ENCODE measurements at places on chromosomes 4 and X.
A peak's percentile ranks its signal among the peaks of the same experiment; 100 is the strongest.

GRCh38 chr4:11590132-11590531, 161.4 kb upstream of the HS3ST1 start:
- no peak for DNase-seq

DNA sequence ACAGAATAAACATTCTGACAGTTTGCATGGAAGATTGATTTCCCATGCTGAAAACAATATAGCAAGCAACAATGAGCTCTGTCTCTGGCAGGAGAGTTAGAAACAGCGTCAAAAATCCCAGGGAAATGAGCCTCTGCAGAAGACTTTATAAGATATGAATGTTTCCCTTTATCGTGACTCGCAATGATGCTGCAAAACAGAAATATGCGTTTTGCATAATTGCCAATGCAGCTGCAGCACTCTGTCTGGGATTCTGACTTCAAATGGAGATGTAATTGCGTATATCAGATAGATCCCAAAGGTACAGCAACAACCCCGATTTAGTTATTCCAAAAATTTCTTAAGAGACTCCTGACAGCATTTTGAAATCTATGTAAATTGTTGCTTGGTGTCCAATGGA, 702.4 kb upstream of the EPHA5 start:
- no peak for DNase-seq

DNA sequence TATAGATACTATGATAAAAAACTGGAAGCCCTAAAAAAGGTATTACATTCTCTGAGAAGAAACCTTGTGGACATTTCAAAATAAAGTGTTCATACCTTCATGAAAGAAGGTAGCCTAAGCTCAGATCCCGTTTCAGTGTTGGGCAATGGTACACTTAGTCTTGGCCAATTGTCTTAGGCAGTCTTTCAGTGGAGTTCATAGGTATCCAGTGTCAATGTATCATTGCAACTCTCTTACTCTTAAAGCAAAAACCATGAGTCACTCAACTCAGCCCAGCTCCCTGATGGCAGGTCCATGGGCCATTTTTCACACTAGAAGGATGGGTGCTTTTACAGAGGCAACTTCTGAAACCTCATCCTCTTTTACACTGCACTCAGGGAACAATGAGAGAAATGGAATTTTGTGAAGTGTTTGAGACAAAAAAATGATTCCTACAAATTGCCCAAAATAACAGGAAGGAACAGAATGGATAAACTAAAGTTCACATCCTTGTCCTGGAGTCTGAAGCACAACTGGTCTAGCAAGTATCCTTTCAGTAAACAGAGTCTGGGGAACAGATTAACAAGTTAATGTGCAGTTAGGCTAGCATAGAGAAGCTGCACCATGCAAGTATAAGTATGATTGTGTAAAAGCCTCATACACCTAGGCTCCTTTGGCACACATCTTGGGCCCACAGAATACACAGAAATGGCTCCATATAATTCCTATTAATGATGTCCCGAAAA, 7.0 kb upstream of the ZNF827 start:
- DNase-seq = no peak

GRCh38 chrX:85140964-85141363, 102.6 kb downstream of the SATL1 start:
- DNase-seq = no peak

GRCh38 chrX:6644411-6644810, 109.5 kb upstream of the VCX3A start:
- no peak for DNase-seq

DNA sequence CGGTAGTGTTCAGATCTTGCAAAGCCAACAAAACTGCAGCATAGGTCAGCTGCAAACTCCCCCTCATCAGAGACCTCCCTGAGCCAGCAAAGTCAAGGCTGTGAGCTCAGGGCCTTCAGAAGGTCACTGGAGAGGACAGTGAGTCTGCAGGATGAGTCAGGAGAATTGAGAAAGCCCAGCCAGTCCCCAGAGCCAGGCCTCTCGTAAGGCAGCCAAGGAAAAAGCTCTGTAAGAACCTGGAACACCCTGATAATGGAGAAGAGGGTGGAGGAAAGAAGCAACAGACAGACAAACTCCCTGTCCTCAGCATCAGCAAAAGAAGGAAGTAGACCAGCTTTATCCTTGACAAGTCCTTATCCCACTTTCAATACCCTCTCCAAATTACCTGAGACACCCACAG, 33.0 kb downstream of the GRIA3 start:
- DNase-seq = no peak

GRCh38 chr4:122346036-122346435, 32.8 kb upstream of the ADAD1 start:
- no peak for DNase-seq

GRCh38 chrX:118495958-118496762, 545 bp downstream of the DOCK11 start:
- DNase-seq = peak; percentile 62

DNA sequence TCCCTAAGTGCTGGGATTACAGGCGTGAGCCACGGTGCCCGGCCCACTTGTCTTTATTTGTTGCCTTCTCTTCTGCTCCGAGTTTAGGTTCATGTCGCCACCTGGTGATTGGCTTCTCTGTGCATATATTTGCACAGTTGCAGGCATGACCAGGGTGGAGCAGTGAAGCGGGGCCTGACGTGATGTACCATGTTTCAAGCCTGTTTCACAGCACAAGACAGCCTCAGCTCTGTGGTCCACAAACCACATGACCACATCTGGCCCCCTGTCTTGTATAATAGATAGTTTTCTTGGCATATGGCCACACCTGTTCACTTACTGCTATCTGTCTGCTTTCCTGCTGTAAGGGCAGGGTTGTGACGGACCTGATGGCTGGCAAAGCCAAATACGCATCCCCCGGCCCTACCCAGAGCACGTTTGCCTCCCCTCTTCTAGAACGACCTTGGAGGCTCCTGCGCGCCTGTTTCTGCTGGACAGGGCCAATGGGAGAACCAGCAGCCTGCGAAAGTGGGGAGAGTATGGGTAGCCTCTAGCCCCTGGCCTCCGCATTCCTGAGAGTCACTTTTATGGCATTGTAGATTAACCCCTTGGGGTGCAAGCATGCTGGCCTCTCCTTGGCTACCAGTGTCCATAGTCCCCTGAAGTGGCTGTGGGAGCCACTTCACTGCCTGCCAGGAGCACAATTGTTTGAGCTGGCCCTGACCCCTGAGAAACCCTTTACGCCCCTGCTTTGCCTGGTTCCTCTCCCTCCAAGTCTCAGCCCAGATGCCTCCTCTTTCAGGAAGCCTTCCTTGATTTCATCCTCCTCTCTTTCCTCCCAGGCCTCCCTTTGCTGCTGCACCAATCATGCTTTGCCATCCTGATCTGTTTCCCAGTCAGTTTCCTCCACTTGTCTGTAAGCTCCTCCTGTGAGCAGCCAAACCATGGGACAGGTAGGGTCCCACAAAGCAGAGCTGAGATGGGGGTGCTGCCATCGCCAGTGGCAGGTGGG, 6.0 kb upstream of the SH3TC1 start:
- DNase-seq = no peak

- no peak for DNase-seq
Observed at GRCh38 chrX:110794601-110795000, 1.0 kb downstream of the CHRDL1 start.

- DNase-seq = no peak
Observed at GRCh38 chr4:80486603-80487002, 151.1 kb downstream of the CFAP299 start.

DNA sequence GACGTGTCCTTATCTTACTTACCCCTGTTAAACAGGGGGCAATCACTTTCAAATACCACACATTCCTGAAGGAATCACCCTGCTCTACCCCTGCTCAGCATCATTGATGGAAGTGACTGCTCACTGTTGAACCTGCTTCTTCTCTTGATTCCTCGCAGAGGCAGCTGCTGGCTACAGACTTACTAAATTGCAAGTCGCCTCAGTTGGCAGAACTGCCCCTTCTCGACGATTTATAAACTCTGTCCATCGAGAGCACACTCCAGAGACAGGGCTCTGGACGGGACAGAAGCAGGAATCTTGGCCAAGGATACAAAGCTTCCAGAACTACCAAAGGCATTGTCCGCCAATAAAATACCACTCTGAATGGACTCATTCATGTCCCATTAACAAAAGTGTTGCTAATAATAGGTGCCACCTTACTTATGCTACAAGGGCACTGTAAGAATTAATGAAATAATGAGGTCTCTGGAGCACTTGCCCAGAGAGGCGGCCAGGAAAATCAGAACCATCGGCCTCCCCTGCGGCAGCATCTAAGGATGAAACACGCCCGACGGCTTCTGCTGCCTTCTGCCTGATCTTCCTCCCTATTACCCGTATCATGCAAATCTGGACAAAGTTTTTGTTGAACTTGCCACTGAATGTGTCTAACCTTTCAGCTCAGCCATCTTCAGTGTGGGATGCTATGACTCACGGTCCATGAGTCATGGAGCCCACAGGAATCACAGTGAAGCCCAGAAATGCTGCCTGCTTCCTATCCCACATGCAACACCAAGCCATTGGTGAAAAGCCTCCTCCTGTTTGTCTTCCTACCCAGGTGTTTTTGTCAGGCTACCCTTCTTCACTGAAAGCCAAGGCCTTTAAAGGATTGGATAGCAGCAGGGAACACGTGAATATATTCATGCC, 164.9 kb downstream of the MAML3 start:
- DNase-seq = no peak

- no peak for DNase-seq
Observed at GRCh38 chr4:28369499-28369898, 1508.9 kb downstream of the STIM2 start.

- no peak for DNase-seq
Observed at GRCh38 chr4:186932631-186933187, 209.1 kb upstream of the FAT1 start.

- no peak for DNase-seq
Observed at GRCh38 chrX:48700951-48701653, 4.6 kb downstream of the SUV39H1 start.

GRCh38 chrX:38861489-38861888, 60.2 kb downstream of the MID1IP1 start:
- no peak for DNase-seq

GRCh38 chr4:186700746-186701145, 22.9 kb downstream of the FAT1 start:
- no peak for DNase-seq

DNA sequence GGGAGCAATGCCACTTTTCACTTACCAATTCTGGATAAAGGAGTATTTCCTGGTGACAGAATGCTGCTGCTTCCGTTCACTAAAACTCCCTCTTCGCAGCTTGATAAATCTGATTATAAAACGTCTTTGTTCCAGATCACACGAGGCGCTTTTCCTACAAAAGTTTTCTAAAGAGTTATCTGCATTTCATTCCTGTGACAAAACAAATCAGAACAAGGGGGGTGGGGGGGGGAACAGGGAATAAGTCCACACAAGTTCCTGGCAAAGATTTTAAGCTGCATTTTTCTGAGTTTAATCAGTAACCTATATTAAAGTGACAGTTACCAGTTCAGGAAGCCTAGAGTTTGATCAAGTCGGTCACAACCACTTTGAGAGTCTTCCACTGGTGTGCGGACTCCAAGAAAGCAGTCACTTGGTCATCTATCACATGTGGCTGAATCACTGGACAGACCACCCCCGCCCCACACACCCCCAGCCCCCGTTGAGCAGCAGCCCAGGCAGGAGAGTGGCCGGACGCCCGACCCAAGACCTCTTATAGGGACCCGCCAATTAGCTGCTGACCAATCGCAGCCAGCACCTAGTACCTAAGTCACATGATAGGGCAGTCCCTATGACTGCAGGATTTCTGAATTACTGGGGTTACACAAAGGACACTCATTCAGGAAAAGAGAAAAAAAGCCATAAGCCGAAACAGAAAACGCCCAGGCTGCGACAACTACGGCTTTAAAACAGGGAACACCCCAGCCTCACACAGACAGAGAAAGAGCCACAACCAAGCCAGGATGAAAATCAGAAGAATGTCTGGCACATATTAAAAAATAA, 569.3 kb upstream of the DIPK2B start:
- DNase-seq = no peak

- no peak for DNase-seq
Observed at GRCh38 chrX:14193547-14193946, 163.9 kb upstream of the GEMIN8 start.

- DNase-seq = no peak
Observed at GRCh38 chr4:151905197-151905596, 144.4 kb upstream of the GATB start.

GRCh38 chrX:109667986-109668385, 43.0 kb upstream of the KCNE5 start:
- DNase-seq = no peak

- DNase-seq = no peak
Observed at GRCh38 chr4:139658586-139659382, 6.8 kb upstream of the MGST2 start.

GRCh38 chr4:129131343-129131742, 35.4 kb downstream of the C4orf33 start:
- DNase-seq = no peak

GRCh38 chr4:54400802-54401201, 171.7 kb downstream of the PDGFRA start:
- DNase-seq = no peak

DNA sequence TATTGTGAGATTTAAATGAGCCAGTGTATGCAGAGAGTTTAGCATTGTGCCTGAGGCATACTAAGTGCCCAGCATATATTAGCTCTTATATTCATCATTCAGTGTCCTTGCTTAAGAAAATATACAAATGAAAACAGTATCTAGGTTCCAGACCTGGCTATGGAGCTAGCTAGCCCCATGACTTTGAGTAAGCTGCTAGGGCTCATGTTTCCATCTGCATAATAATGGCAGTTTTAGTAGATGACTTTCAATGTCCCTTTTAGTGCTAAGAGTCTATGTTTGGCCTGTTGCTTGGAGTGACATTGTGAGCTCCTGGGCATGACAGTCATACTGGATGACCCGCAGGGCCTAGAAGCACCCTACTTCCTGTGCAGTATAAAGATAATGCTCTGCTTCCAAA, 435.3 kb downstream of the ZIC3 start:
- DNase-seq = no peak

GRCh38 chr4:152678841-152679240, 956 bp downstream of the TMEM154 start:
- no peak for DNase-seq

- DNase-seq = no peak
Observed at GRCh38 chr4:8023696-8024033, 84.0 kb upstream of the AFAP1 start.

DNA sequence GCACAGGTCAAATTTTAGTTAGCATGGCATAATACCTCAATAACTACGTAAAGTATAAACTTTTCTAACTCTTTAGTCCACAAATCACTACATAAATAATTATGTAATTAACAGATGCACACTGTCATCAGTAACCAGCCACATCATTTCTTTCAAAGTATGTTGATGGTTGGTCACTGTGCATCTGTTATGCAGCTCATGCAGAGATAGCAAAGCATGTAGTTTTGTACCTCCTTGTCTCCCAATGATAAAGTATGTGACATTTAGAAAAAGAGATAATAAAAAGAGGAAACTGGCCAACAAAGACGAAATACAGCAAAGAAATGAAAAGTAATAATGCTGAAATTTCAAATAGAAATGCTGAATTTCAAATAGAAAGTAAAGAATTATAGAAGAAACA, 2.9 kb downstream of the LAMTOR3 start:
- DNase-seq = no peak

DNA sequence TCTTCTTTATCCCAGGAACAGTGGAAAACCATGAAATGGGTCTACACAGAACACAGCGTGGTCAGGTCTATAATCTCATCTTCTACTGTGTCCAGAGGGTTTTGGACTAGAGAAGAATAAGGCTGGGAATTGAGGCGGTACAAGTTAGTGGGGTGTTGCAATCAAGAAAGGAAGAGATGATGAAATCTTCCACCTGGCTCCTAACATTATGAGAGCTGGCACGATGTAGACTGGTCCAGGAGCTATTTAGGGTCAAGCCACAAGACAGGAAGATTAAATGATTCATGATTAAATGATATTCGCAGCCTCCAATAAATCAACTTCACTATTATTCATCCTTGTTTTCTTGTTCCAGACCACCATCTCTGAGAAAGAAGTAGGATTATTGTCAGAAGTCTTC, 88.0 kb downstream of the ARSF start:
- DNase-seq = no peak

GRCh38 chr4:101791182-101791558, 640 bp downstream of the BANK1 start:
- DNase-seq = no peak
